ENCODE measurements at places on chromosomes 3 and 15.

- H3K27ac ChIP-seq, result peak overlapping the region; percentile 17
- no peak for DNase-seq
- peaks cover 20% of the 10 kb centered on the region for H3K4me1 ChIP-seq
- peak overlapping the region; percentile 14 for H3K4me3 ChIP-seq
These were observed 63.2 kb downstream of the DLG1 start for GRCh38 chr3:197234947-197235914.

GRCh38 chr15:52439470-52439869, 89.2 kb downstream of the MYO5A start:
- H3K27ac ChIP-seq, result no peak overlapping the region
- H3K4me1 ChIP-seq, result peaks cover 12% of the 10 kb centered on the region
- no peaks in the 10 kb centered on the region for H3K36me3 ChIP-seq
- no peaks in the 10 kb centered on the region for H3K27me3 ChIP-seq

- H3K36me3 ChIP-seq, result no peaks in the 10 kb centered on the region
- no peak overlapping the region for H3K27ac ChIP-seq
- DNase-seq, result no peak
- no peaks in the 10 kb centered on the region for H3K27me3 ChIP-seq
- no peak overlapping the region for H3K4me3 ChIP-seq
These were observed 176.2 kb downstream of the EFHB start for GRCh38 chr3:19757773-19758172.

DNA sequence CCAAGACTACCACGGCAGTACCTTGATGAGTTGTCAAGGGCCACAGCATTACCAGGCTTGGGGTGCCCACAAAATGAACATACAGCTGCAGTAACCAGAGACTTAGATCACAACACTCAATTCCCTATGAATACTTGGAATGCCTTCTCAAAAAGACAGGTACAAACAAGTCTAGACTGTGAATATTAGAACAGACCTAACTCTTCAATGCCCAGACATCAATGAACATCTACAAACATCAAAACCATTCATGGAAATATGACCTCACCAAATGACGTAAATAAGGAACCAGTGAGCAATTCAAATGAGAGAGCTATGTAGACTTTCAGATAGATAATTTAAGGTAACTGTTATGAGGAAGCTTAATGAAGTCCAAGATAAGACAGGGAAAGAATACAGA, 185.1 kb upstream of the POU1F1 start:
- H3K27me3 ChIP-seq, result no peaks in the 10 kb centered on the region
- H3K4me1 ChIP-seq, result no peaks in the 10 kb centered on the region
- no peak overlapping the region for H3K4me3 ChIP-seq
- H3K36me3 ChIP-seq, result no peaks in the 10 kb centered on the region

DNA sequence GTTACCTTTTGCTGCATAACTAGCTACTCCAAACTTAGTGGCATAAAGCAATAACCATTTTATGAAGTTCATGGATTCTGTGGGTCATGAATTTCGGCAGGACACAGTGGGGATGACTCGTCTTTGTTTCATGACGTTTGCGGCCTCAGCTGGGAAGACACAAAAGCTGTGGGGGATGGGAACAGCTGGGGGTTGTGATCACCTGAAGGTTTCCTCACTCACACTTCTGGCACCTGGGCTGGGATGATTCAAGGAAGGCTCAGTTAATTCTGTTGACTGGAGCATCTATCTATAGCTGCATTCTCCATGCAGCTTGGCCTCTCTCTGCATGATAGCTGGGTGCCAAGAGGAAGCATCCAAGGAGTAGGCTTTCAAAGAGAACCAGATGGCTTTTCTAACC, 332.8 kb downstream of the ULK4 start:
- DNase-seq, result no peak
- H3K4me3 ChIP-seq, result no peak overlapping the region
- H3K27me3 ChIP-seq, result no peaks in the 10 kb centered on the region
- peaks cover 4% of the 10 kb centered on the region for H3K36me3 ChIP-seq

DNA sequence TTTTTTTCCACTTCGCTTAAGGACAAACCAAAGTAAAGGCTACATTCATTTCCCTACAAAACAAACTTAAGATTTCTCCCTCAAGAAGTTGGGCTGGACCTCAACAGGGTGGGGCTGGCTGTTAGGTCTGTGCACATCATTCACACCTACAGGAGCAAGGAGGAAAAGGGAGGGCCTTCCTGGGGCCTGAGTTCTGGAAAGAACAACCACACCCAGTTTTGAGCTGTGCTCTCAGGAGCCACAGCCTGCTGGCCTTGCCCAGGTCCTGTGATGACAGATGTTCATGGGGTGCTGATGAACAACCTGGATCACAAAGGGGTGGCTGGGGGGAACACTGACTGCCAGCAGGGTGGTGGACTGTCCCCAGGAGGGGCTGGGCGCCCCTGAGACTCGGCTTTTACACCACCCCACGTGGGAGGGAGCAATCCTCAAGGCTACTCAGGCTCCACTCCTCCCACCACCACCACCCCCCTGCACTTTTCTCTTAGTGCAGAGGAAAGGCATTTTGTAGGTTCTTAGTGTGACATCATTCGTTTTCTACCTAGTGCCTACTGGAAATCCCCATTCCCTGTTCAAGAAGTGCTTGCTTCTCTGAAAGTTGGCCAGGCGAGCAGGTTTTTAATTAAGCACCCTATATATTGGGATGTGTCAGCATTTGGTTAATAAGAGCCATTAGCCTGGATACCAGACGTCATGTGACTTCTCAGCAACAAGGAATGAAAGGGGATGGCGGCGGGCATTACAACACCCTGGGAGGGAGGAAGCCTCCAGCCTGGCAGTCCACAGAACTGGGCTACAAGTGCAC, 35.7 kb downstream of the CCNB2 start:
- no peak for DNase-seq
- H3K4me3 ChIP-seq, result no peak overlapping the region
- no peak overlapping the region for H3K27ac ChIP-seq
- H3K27me3 ChIP-seq, result no peaks in the 10 kb centered on the region

- no peaks in the 10 kb centered on the region for H3K36me3 ChIP-seq
- H3K27me3 ChIP-seq, result no peaks in the 10 kb centered on the region
- H3K4me3 ChIP-seq, result no peak overlapping the region
- no peaks in the 10 kb centered on the region for H3K4me1 ChIP-seq
- H3K27ac ChIP-seq, result no peak overlapping the region
These were observed 184.4 kb upstream of the ROBO2 start for GRCh38 chr3:76855451-76855850.

DNA sequence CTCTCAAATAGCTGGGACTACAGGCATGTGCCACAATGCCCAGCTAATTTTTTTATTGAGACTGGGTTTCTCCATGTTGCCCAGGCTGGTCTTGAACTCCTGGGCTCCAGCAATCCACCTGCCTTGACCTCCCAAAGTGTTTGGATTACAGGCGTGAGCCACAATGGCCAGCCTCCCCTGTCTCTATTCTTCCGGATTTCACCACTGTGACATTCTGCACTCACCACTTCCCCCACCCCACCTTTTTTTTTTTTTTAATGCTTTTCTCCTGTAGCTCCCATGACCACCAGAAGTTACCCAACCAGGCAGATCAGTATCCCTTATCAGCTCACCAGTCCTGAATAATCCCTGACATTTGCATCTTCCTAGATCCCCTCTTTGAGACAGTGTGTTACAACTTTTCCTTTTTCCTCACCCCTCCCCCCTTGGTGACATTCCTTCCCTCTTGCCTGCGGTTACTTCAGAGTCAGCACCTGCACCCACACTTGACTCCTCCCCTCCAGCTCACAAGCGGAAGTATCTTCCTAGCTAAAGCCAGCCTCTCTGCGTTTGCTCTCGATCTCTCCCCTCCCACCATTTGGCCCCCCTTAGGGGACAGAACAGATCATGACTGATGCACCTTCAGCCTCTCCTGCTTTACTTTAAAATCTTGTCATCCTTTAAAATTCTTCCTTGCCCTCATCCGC, 13.5 kb upstream of the ZNF592 start:
- H3K27ac ChIP-seq, result peak overlapping the region; percentile 95
- H3K36me3 ChIP-seq, result no peaks in the 10 kb centered on the region
- no peaks in the 10 kb centered on the region for H3K27me3 ChIP-seq
- DNase-seq, result no peak
- peak overlapping the region; percentile 71 for H3K4me3 ChIP-seq

DNA sequence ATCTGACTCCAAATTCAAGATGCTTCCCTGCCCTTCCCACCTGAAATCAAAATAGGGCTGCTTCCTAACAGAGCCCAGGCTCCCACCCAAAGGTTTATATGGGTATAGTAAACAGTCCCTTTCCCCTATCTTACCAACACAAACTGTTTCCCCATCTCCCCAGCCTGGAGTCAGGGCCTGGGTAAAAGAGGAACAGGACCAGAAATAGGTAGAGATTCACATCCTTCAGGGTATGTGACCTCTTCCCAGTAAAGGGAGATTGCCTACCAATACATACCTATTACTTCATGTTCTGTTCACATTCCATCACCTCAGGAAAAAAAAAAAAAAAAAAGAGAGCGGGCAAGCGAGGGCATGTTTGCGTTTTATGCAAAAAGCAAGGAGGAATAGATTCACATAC, 9.7 kb upstream of the SHF start:
- no peak for DNase-seq
- H3K27me3 ChIP-seq, result peaks cover 10% of the 10 kb centered on the region
- H3K27ac ChIP-seq, result peak overlapping the region; percentile 89
- no peaks in the 10 kb centered on the region for H3K36me3 ChIP-seq

DNA sequence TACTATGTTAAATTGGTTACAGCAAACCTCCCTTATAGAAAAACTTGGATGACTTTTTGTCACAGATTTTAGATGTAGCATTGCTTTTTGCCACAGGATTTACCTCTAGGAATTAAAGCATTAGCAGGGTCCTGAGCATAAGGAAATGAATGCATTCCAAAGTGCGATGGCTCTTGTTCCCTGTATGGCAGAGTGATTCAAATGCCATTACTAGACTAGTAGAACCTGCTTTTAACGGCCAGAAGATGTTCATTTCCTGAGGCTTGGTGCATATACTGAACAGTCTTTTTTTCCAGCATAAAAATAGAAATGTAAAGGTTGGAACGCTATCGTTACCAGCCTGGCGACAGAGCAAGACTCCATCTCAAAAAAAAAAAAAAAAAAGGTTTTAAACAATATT, 59.4 kb downstream of the WNT5A start:
- H3K4me1 ChIP-seq, result no peaks in the 10 kb centered on the region
- H3K4me3 ChIP-seq, result peak overlapping the region; percentile 52
- H3K36me3 ChIP-seq, result no peaks in the 10 kb centered on the region
- peak overlapping the region; percentile 56 for H3K27ac ChIP-seq
- no peak for DNase-seq

GRCh38 chr3:194257151-194257621, 93.9 kb downstream of the CPN2 start:
- H3K27ac ChIP-seq, result no peak overlapping the region
- H3K36me3 ChIP-seq, result no peaks in the 10 kb centered on the region
- H3K4me3 ChIP-seq, result no peak overlapping the region
- H3K27me3 ChIP-seq, result peaks cover 9% of the 10 kb centered on the region
- H3K4me1 ChIP-seq, result peaks cover 48% of the 10 kb centered on the region

Measured in type B pancreatic cell (in vitro differentiated cells).